ENCODE measurements at places on chromosomes 5 and 9.

DNA sequence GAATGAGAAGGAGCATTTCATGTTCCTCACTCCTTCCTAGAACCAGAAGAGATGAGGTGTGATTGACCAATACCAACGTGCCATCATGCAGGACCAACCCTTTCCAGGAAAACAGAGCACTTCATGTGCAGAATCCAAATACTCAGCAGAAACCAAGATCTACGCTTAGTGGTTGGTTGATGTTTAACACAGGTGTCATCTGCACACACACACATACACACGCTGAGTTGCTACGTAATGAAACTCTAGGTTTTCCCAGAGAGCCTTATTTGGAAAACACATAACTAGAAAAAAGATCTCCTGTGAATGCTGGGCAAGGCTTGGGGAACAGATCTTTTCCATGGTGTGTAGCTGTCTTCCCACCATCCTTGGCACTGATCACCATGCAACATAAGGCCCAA lies 21.1 kb upstream of the ZNF622 start:
- DNase-seq, result no peak

GRCh38 chr5:113124265-113124664 lies 147.7 kb downstream of the DCP2 start:
- DNase-seq, result no peak

GRCh38 chr5:53360811-53361210 lies 119.6 kb upstream of the FST start:
- DNase-seq, result no peak

- no peak for DNase-seq
Observed at GRCh38 chr5:130720355-130720754, 444.7 kb downstream of the HINT1 start.

GRCh38 chr5:170277867-170278281 lies 19.7 kb downstream of the LCP2 start:
- no peak for DNase-seq

DNA sequence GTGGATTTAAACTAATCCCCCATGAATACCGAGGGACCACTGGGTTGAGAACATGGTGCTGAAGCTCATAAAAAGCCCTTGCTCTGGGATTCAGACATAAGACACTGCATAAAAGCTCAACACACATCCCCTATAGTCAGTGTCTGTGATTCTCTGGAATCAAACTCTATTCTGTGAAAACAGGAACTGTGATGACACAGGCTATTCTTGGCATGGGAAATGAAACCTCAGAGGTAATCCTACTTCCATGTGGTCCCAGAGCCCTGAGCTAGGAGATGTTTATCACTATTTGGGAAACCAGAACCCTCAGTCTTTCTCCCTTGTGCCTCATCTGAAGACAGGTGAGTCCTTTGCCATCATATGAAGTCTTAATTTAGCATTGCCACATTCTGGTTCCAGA lies 135.4 kb upstream of the PRSS3 start:
- DNase-seq, result no peak

- DNase-seq, result no peak
Observed at GRCh38 chr9:96318921-96319565, 17.1 kb upstream of the HSD17B3 start.

- no peak for DNase-seq
Observed at GRCh38 chr5:35016174-35017051, 31.3 kb downstream of the AGXT2 start.

GRCh38 chr9:112624711-112625707 lies 92.9 kb downstream of the INIP start:
- no peak for DNase-seq

- DNase-seq, result no peak
Observed at GRCh38 chr5:50441493-50441955, 436 bp upstream of the EMB start.

DNA sequence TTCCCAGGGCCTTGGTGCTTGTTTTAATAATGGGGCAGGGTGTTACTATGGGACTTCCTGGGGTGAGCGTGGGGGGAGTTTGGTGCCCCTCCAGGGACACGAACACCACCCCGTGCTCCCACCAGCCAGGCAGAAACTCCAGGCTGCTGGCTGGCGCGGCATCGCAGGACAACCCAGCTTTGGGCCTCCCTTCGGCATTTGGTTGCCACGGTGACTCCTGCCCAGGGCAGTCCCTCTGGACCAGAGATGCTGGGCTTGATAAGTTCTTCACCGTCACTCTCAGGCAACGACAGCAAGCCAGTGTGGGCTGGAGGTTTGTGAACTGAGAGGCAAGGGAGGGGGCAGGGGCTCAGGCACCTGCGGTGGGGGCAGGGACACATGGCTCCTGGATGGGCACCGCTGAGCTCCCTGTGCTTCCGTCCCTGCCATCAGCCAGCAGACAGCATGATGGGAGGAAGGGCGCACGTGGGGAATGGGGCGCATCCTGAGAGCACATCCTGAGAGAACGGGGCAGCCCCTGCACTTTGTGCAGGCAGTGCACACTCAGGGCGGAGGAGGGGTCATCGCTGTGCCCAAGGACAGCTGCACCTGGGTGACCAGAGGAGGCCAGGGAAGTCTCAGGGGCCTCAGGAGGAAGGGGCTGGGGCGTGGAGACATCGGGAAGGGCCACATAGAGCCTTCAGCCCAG lies 116.4 kb downstream of the RXRA start:
- DNase-seq, result no peak

DNA sequence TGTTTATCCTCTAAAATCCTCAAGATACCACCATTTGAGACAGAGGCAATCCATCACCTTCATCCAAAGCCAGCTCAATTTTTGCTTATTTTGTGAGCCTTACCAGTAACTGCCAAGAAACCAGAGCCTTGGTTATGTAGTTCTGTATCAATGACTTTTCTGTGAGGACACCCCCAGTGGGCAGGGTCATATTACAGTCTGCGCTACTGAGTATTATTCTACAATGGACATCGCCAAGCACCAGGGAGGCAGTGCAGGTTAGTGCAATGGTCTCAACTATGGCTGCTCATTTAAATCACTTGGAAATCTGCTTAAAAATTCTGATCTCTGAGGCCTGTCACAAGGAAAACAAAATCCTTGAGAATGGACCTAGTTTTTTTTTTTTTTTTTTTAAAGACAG lies 90.5 kb upstream of the NIPAL4 start:
- no peak for DNase-seq

DNA sequence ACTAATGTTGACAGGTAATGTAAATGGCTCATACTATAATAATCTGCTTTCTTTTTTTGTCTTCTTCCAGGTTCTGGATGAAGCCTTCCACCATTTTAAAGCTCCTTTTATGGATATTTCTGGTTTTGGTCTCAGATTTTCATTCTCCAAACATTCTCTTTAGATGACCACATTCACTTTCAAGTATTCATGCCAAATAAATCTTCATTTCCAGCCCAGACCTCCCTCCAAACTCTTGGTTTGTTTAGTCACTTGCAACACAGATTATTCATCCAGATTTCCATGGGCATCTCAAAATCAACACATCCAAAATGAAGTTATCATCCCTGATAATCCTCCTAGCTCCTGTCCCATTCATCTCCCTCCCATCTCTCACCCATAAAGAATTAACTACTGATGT lies 40.3 kb upstream of the SVEP1 start:
- DNase-seq, result no peak

GRCh38 chr5:66307647-66308241 lies 163.6 kb downstream of the SREK1 start:
- DNase-seq, result peak; percentile 17

DNA sequence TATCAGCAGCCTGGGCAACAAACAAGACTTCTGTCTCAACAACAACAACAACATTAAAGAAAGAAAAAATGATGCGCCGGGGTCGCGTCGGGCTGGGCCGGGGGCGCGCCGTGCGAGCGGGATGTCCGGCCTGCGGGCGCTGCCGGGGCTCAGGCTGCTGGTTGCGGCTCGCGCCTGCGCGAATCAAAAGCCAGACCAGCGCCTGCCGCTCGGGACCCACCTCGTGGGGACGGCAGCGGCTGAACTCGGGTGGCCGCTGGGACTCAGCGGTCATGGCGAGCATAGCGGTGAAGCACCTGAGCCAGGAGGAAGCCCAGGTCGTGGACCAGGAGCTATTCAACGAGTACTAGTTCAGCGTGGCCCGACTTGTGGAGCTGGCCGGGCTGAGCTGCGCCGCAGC lies 11.9 kb upstream of the NHP2 start:
- DNase-seq, result no peak

Measured in NCI-H2107 (cell line).